NCI-H1417 (cell line): ENCODE measurements at places on chromosomes 7 and 10.

GRCh38 chr10:71438761-71439160 lies 42.0 kb downstream of the CDH23 start:
- DNase-seq, result no peak

GRCh38 chr10:76150139-76150875 lies 718.9 kb downstream of the LRMDA start:
- DNase-seq, result peak; percentile 53

- no peak for DNase-seq
Observed at GRCh38 chr7:26724795-26725194, 139.6 kb downstream of the SKAP2 start.

DNA sequence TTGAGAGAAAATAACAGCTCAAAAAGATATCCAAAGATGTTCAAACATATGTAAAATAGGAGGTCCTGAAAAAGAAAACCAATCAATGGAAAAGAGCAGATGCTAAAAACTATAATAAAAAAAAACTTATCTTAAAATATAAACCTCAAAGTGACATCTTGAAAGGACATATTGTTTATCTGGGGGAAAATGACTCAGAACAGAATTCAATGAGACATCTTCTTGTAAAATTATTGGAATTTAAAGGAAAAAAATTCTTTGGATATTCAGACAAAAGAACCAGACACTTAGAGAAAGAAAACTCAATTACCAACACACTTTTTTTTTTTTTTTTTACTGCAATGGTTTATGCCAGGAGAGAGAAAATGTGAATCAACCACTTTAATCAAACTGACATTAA lies 58.9 kb downstream of the NAMPT start:
- DNase-seq, result no peak

DNA sequence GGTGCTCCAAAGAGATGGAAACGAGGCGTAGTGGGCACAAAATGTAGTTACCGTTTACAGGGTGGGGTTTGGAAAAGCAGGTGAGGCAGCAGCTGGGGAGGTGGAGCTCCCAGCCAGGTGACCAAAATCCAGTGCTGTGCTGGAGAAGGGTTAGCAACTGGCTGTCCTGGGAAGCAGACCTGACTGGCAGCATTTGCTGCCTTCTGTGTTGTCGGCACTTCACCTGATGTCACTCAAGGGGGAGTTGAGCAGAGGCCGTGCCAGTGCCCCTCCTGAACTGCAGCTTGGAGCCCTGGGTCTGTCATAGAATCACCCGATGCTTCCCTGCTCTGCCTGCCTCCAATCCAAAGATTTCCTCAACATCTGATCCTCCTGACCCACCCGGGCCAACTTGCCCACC lies 12.8 kb downstream of the GCK start:
- no peak for DNase-seq
